ENCODE measurements at places on chromosomes 3 and 15.

DNA sequence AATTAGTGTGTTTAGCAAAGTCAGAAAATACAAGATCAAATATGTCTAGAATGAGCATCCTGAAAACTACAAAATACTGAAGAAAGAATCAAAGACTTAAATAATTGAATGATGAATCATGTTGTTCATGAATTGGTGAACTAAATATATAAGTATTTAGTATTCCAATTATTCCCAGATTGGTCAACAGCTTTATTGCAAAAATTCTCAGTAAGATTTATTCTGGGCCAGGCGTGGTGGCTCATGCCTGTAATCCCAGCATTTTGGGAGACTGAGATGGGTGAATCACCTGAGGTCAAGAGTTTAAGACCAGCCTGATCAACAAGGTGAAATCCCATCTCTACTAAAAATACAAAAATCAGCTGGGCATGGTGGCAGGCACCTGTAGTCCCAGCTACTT is 250.0 kb upstream of the NECTIN3 start:
- no peak for DNase-seq

- no peak for DNase-seq
Observed at GRCh38 chr3:123319760-123320159, 118.0 kb downstream of the SEC22A start.

GRCh38 chr3:42438758-42439157 is 28.3 kb upstream of the LYZL4 start:
- DNase-seq, result no peak

- no peak for DNase-seq
Observed at GRCh38 chr15:99981839-99982658, 248.8 kb upstream of the LYSMD4 start.

DNA sequence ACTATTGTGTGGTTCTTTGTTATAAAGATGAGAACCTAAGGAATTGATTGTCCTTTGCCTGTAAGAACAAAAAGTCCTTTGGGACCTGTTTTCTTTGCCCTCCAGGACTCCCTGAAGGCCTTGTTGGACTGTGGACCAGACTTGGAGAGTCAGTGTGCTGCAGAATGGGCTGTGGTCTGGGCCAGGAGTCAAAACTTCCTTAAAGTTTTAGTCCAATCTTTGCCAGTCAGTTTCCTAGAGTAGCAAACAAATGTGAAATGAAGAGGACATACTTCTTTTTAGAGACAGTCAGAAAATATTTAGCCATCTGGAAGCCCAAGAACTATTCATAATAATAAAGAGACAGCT is 45.4 kb downstream of the PDE8A start:
- no peak for DNase-seq

DNA sequence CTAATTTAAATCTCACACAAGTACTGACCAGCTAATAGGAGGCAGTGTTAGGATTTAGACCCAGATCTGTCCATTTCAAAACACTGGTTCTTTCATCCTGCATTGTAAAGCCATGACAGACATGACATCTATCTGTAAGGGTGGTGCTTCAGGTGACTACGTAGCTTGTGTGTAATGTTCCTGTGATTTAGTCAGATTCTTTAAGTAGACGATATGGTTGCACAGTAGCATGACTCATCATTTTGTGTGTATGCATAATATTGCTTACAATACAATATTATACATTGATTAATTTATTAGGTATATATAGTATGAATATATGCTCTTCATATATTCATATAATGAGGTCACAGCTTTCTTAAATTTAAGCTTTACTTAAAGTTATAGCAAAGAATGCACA is 628.5 kb downstream of the GRM7 start:
- DNase-seq, result no peak

DNA sequence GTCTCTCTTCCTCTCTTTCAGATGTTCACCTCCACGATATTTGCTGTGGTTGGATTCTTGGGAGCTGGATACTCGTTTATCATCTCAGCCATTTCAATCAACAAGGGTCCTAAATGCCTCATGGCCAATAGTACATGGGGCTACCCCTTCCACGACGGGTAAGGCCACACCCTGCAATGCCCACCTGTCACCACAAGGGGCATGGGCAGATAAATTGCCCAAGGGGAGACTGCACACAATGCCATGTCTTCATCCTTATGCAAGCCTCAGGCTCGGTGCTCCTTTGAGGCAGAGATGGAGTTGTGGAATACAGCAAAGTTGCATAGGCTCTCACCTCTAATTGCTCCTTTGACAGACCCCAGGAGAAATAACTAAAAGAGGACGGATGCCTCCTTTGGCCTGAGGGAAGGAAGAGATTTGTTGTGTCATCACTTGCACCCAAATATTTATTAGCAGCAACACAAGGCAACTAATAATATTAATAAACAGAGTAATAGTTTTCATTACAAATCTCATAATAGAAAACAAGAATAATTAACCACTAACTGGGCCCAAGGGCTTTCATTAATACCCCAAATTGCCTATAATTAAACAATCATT is 13.2 kb downstream of the TM4SF4 start:
- DNase-seq, result no peak

DNA sequence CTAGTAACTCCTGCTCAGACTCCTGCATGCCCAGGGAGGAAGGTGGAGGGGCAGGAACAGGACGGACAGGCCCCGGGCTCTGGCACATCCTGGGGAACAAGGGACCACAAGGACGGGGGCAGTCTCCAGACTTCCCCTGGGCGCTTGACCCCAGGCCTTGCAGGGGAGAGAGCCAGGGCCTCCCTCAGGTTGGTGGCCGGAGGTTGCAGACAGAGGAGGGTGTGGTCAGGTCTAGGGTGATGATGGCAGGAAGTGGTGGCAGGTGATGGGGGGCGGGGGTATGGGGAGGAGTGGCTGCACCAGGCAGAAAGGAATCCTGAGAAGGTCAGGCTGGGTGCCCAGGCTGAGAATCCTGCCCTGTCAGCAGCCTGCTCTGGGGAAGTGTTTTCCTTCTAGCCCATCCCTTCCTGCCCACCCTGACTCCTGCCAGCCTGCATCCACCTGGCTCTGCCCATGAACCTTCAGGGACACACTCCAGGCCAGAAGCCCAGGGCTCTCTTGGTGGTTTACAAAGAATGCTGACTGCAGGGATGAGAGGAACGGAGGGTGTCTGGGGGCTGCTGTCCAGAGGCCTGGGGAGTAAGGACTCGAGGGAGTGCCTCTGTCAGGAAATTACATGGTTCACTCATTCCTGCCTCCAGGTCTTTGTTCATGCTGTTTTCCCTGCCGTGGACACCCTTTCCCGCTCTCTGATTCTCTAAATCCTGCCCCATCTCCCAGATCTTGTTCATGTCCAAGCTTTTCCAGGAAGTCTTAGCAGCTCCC is 15.8 kb downstream of the LOXL1 start:
- DNase-seq, result no peak

GRCh38 chr15:25065876-25066275 is 111.1 kb downstream of the SNRPN start:
- no peak for DNase-seq

DNA sequence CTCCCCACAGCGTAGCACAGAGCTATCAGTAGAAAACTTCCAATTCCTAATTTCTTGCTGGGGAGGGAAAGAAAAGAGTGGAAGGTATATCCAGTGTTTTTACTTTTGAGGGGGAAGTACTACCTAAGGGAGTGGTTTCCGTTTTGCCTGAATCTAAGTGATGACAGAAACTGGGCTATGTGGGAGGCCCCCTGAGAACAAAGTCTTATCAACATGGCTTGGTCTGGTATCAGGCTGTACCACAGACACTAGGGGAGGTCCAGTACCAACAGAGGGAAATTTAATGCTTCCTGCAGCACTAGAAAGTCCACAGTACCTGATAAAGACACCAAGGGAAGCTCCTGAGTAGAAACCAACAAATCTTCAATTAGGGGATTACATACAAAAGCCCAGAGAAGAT is 199.2 kb downstream of the IL5RA start:
- no peak for DNase-seq

- DNase-seq, result no peak
Observed at GRCh38 chr3:47436180-47436579, 39.6 kb downstream of the SCAP start.

DNA sequence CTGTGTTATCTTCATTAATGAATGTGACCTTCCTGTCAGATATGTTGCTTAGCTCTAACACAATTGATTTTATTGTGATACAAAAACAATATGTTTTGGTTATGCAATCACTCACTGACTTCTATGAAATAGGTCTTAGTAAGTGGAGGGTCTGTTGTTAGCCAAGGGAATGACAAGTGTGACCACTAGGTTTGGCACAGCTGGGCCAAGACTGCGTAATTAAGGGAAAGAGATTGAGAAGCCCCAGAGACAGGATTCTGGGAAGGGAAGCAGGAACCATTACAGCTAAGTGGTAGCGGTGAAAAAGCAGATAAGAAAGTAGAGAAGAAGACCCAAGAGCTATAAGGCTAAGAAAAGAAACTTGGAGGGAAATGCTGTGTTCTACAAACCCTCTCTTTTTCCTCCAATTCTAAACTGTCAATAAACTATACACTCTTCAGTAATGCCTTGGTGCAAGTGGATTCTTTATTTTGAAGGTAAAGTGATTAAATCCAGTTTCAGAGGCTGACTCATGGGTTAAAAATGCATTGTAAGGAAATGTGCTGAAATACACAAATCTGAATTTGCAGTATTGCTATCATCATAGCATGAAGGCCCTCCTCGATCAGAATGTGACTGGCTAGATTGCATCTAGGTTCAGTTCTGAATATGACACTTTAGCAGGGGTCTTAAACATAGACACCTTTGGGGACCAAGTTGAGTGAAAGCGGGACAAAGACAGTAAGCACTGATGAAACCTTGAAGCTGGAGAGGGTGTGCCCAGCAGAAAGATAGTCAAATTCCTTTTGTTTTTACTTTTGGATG is 26.1 kb downstream of the KCNMB2 start:
- no peak for DNase-seq

Data from NCI-H1048 (cell line).